Astrocyte (in vitro differentiated cells and primary cell): ENCODE measurements at places on chromosomes 12 and 14.

DNA sequence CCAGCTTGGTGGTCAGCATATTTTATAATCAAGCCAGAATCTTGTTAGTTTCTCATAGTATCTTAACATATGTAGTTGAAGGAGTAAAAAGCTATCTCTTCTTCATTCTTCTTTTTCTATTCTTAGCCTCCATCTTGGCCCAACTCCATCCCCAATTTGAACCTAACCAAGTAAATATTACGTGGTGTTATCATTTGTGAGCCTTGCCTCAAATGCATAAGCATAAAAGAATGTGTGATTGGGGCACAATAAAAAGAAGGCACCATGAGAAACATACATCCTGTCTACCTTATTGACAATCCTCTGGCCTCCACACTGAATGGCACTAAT, 181.4 kb upstream of the BMP4 start:
- DNase-seq, result no peak

DNA sequence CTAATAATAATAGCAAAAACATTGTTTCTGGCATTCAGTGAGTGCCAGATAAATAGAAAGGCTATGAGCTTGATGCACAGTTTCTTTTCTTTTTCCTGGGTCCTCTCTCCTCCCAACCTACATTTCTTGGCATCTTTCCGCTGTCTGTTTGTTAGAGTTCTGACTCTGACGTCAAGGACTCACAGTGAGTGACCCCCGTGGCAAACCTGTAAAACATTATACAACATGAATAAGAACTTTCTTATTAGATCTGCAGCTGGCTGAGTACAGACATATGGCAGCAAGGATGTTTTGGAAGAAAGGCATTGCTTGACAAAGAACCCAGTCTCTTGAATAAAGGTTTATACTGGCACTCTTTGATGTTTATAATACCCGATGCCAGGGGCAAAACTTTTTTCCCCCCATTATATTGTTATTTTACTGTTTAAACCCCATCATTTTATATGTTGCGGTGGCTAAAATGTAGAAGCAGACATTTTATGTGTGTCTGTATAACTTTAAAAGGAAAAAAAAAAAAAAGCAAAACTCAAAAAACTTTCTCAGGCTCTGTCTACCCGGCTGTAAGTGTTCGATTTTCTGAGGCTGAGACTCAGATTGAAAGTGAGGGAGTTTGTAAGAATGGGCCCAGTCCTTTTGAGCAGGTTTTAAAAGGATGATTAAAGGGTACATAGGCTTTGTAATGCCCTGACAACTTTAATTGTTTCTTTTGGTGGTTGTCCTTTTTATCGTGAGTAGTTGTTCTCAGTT, 159.3 kb downstream of the PDE3A start:
- peak; percentile 80 for DNase-seq

- DNase-seq, result no peak
Measured at GRCh38 chr12:115830070-115830469, 447.4 kb downstream of the MED13L start.

DNA sequence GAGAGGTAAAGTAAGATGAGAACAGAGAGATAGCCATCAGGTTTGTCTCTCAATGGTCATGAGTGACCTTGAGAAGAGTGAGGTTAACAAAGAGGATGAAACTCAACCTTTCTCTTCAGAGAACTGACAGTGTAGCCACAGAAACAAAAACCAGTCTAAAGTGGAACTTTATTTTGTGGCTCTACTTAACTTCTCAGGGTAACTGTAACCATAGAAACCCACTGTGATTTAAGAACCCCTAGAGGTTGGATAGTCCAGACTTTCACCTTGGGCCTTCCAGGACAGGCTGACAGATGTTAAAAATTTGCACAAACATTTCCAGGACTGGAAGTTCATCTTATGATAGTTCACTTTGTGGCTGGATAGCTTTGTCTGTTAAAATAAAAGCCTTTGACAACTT, 48.5 kb downstream of the ATP23 start:
- DNase-seq, result no peak

DNA sequence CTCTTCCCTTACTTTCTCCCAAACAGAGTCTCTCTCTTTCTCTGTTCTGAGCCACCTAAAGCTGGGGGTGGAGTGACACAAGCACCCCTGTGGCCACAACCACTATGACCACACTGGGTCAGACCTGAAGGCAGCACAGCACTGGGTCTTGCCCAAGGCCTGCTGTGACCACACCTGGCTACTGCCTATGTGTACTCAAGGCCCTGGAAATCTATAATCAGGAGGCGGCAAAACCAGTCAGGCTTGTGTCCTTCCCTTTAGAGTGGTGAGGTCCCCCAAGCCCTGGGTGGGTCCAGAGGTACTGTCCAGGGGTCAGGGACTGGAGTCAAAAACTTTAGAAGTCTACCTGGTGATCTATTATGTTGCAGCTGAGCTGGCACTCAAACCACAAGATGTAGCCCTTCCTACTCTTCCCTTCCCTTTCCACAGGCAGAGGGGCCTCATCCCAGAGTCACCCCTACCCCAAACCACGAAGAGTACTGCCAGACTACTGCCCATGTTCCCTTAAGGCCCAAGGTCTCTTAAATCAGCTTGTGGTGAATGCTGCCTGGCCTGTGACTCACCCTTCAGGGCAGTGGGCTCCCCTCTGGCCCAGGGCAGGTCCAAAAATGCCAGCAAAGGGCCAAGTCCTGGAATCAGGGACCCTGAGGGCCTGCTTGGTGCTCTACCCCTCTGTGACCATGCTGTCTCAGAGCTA, 179.8 kb upstream of the DYRK2 start:
- DNase-seq, result no peak

- no peak for DNase-seq
Measured at GRCh38 chr12:91367234-91367849, 184.7 kb upstream of the DCN start.

GRCh38 chr12:1845886-1846285, 25.5 kb downstream of the LRTM2 start:
- no peak for DNase-seq

DNA sequence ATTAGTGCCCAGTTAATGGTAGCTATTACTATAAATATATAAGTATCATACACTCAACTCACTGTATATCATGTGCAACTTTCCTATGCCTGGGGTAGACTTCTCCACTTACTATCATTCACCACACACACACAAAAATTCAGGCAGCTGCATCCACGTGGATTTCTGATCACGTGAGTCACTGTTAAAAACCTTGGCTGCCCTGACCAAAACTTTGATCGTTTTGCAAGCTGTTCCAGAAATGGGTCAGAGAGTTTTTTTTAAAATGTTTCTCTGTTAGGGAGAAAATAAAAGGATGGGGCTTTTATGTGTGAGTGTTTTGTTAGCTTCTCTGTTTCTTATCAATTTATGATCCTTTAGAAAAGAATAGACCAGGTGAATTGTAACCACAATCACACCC, 198.2 kb upstream of the CNOT2 start:
- peak; percentile 30 for DNase-seq

DNA sequence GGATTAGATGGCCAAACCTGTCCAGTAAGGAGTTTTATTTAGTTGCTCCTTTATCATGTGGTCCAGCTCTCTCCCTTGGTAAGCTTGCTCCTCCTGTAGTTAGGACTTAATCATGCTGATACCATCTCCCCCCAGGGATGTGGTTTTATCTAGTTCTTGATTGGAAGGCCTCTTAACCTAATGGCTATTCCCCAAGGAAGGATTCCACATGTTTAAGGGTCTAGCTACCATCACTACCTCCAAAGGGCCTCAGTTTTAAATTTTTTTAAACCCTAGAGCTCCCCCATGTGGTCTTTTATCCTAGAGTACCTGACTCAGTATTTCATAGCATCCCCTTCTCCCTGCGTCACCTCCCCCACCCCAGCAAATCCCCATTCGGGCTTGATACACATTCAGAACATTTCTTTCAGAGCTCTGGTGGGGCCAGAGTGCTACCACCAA, 22.5 kb downstream of the MAP3K12 start:
- DNase-seq, result no peak

GRCh38 chr12:125470838-125471783, 405.9 kb downstream of the AACS start:
- peak; percentile 7 for DNase-seq

DNA sequence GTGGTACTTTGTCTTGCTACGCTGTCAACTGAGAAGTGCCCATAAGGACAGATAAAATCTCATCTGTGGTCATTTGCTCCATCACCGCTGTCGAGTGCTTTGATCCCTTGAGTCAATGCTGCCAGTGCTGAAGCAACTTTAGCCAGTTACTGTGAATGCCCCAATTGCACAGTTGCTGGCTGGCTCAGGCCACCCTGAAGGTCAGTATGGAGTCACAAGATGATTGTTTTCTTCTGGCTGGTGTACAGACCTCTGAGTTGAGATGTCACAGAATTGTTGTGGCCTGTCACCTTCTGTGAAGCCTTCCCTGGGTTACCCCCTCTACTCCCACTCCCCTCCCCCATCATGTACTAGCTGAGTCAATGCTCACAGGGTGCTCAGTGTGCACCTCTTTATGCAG, 92.9 kb downstream of the PELI2 start:
- no peak for DNase-seq

DNA sequence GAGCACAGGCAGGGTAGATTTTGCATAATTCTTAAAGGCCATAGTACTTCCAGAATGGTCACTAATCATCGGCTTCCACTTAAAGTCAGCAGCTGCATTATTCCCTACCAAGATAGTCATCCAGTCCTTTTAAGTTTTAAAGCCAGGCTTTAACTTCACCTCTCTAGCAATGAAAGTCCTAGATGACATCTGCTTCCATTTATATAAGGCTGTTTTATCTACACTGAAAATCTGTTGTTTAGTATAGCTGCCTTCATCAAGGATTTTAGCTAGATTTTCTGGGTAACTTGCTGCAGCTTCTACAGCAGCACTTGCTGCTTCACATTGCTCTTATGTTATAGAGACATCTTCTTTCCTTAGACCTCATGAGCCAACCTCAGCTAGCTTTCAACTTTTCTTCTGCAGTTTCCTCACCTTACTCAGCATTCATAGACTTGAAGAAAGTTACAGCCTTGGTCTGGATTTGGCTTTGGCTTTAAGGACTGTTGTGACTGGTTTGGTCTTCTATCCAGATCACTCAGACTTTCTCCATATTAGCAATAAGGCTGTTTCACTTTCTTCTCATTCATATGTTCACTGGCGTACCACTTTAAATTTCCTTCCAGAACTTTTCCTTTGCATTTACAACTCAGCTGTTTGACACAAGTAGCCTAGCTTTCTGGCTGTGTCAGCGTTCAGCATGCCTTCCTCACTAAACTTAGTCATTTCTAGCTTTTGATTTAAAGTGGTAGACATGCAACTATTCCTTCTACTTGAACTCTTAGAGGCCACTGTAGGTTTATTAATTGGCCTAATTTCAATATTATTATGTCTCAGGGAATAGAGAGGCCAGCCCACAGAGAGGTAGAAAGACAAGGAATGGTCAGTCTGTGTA, 209.9 kb upstream of the GARIN2 start:
- DNase-seq, result no peak

GRCh38 chr12:41606468-41607445, 418.6 kb downstream of the PDZRN4 start:
- no peak for DNase-seq

DNA sequence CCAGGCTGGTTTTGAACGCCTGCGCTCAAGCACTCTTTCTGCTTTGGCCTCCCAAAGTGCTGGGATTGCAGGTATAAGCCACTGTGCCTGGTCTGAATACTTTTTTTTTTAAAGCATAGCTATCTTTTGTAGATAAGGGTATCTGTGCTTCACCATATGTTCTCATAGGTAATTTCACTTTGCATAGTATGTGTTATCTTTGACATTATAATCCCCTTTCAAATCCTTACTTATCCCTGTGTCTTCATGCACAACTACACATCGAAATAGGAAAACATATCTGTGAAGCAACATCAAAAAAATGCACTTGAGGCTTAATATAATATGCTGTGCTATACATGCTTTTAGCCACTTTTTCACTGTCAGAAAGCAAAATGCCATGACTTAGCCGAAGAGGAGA, 94.1 kb downstream of the SLC35F4 start:
- no peak for DNase-seq

DNA sequence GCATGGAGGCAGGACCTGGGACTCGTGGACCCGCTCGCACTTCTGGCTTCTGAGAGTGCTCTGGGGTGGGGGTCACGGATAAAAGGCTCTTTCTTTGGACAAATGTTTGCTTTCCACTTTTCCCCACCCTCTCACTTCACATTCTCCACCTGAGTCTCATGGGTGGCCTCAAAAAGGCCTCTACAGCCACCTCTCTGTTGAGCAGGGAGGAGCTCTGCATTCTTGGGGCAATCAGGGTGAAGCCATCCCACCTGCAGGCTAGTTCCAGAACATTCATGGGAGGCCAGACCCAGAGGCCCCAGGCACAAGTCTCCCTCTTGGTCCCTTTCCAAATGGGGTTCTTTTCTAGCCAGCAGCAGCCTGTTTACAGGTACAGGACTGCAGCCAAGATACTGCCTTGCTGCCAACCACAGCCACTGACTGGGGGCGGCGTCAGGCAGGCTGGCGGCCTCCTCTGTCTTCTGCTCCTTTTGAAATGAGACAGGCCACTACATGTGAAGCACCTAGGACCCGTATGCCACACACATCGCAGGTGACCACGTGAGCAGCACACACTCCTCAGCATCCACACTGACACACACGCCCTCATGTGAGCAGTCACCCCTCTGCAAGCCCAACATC, 18.2 kb upstream of the CEBPE start:
- DNase-seq, result no peak

DNA sequence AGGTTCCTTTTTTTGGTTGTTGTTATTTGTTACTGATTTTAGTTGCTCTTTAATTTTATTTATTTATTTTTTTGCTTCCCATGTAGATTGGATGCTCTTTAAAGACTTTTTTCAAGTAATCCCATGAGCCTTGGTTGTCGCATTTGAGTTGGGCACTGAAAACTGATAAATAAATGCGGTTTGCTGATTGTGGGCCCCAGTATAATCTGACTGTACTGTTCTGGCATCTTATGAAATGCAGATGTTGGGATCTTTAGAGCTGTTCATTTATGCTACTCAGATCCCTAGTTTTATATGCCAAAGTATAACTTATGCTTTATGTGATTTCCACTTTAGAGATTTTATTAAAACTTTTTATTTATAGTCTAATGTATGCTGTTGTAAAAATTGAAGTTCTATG, 33.3 kb downstream of the WNK1 start:
- no peak for DNase-seq

- DNase-seq, result no peak
Measured at GRCh38 chr12:132324841-132325732, 4.3 kb downstream of the GALNT9 start.

DNA sequence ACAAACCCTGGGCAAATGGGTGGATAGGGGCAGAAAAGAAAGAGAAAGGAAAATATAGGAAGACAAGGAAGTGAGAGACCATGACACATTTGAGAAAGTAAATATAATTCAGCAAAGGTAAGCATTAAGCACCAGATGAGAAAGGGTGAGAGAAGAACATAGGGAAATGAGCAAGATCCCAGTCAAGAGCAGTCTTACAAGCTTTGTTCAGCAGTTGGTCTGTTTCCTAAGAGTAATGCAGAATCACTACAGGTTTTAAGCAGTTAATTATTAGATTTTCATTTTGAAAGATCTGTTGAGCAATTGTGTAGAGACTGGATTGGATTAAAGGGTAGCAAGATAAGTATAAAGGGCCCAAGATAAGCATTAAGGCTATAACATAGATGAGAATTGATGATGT, 146.3 kb downstream of the PLCZ1 start:
- no peak for DNase-seq

- no peak for DNase-seq
Measured at GRCh38 chr12:109777544-109777943, 55.7 kb downstream of the TRPV4 start.

- no peak for DNase-seq
Measured at GRCh38 chr12:85244561-85244960, 35.5 kb upstream of the ALX1 start.

GRCh38 chr12:56202366-56202765, 13.1 kb upstream of the SMARCC2 start:
- DNase-seq, result no peak
